ENCODE measurements at places on chromosomes 2 and 18. TPM values are rescaled to one million over a fixed set of nuclear protein-coding genes. Genes with fewer than 3 reads are reported as not detected.

DNA sequence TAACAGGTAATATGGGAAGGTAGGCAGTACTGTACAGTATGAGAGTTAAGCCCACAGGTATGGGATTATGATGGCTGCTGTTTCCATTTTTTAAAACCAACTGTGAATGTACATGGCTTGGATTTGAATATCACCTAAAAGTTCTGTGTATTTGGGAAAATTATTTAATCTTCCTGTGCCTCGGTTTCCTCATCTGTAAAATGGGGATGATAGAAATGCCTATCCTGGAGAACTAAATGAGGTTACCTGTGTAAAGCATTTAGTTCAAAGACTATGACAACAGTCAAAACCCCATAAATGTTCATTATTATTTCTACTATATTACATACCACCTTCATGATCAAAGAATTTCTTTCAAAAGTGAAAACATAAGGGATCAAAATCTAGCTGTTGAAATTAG lies 3.6 kb downstream of the KLHL41 start:
- no peak for DNase-seq

- DNase-seq = no peak
Measured at GRCh38 chr2:191927319-191927867, 80.5 kb upstream of the CAVIN2 start.

DNA sequence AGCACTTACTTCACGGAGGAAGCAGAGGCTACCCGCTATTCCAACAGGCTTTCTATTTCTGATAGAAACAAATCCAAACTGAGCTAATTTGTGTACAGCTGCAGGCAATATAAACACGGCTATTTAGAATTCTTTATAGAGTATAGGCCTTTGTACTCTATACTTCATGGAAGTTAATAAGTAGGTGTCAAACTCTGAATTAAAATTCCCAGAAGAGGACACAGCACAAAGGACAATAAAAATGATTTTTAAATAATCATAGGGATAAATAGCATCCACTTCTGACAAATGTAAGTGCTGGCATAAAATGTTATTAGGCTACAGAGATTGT lies 261.5 kb downstream of the AFF3 start:
- no peak for DNase-seq

Gene DSEL
- 10.8 TPM for total RNA-seq

Measured in dorsolateral prefrontal cortex (tissue), 122 donors.